ENCODE measurements at places on chromosomes 4 and X.

DNA sequence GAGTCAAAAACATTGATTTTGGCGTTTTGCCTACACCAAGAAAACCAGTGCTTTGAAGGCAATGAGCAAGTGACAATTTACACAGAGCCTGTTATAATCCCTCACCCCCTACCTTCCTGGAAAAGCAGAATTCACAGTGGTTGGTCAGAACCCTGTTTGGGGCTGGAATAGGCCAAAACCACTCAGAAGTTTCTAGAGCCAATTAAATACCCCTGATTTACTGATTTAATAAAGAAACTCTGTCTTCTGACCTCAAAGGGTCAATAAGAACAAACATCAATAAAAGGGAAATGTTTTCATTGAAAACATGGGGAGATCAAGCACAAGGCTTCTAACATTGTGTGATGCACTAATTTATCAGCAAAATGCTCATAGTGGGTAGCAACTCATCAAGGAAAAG lies 116.3 kb downstream of the UNC5C start:
- no peak for DNase-seq

GRCh38 chr4:140234697-140235060 lies 80.7 kb upstream of the MAML3 start:
- no peak for DNase-seq

DNA sequence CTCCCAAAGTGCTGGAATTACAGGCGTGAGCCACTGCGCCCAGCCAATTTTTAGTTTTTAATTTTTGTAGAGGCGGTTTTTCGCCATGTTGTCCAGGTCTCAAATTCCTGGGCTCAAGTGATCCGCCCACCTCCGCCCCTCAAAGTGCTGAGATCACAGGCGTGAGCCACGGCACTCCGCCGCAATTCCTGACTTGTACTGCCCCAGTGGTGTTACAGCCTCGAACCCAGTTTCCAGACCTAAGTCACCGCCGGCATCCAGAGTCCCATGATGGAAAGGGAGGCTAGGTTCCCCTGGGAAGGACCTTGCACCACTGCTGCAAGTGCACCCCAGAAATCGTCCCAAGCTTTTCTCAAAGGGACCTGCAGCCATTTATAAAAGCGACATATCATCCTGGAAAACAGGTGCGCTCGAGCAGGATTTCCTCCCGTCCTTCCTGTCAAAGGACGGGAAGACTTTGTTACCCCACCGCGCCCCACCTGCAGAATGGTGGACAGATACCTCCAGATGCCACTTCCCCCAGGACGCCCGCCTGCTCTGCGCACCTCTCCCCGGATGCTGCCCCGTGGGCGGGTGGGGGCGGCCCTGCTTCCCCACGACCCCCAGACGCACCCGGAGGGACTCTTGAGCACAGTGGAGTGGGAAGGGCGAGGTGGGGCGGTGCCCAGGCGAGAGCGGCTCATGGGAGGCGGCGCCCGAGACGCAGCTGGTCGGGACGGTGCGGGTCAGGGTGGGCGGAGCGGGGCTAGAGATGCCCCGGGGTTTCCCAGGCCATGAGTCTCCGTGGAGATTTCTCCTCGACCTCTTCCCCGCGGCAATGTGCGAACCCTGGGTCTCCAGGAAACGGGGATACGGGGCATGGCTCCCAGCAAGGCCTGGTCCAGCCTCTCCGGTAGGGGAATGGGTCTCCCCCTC lies 947 bp upstream of the RPL10 start:
- no peak for DNase-seq

- DNase-seq: peak; percentile 65
These were observed at the start of gene ARSJ for GRCh38 chr4:113979148-113979904. Gene ARSJ (minus strand): TSS chr4:113979647. CDS start chr4:113978834, 813 bp downstream.

DNA sequence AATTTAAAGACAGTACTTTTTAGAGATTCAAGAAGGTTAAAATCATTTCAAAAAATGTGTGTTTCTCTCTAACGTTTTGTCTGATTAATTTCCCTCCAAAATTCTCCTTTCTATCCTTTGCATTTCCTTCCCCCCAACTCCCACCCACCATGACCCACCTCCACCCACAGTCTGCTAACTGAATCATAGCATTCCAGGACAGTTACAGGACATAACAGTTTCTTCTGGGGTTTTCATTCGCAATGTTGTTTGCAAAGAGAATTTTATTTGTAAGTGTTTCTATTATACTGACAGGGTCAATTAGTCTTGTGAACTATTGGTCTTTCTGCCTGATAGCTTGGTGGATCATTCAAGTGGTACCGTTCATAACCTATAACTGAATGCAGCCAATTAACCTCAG lies 53.7 kb downstream of the ANAPC10 start:
- DNase-seq: no peak

GRCh38 chr4:102675141-102675540 lies 85.6 kb downstream of the MANBA start:
- no peak for DNase-seq

All from AG04450 (cell line).